H1 (cell line): ENCODE measurements at places on chromosomes 12 and 14. TPM values are rescaled to one million over a fixed set of nuclear protein-coding genes. Genes with fewer than 3 reads are reported as not detected.

GRCh38 chr12:43776498-43776897 lies 17.7 kb downstream of the IRAK4 start:
- no peak for DNase-seq

DNA sequence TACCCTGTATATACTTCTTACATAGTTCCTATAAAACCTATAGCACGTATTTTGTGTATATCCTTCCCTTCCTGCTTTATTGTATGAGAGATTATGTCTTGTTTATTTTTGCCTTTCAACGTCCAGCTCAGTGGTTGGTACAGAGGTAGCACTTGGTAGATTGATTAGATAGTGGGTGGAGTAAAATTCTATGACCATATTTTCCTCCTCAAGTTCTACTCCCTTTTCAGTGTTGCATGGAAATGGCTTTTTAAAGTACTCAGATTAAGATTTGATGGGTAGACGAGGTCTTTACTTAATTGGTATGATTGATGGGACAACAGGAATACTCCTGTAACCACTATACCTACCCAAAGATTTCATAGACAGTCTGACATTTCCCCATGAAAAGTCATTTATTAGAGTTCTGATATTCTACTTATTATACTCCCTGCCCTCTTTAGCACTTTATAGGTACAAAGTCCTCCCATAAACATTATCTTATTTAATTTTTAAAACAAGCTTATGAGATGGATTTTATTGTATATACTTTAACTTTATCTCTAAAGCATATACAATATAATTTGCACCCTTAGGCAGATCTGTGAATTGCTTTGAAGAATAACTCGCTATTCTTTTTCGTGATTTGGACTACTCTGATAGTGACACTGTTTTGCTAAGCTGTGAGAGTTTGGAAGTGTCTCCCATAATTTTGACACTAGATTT lies 348.0 kb downstream of the RAD51B start:
- no peak for DNase-seq

Gene KCNJ8
- 0.96 and 1.4 TPM in 2 replicates for total RNA-seq

DNA sequence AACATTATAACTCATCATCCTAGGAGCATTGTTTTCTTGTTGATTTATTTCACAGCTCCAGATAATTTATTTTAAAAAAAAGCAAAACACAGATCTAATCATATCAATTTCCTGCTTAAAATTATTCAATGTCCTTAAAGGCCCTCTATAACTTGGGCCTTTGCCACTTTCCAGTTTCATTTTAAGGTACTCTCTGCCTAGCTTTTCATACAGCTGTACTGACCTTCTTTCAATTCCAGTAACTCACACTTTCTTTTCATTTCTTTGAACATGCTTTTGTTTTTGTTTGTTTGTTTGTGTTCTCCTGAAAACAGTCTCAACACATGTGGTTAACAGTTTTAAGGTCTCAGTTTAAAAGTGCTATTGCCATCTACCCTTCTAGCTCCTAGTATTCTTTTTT lies 281.9 kb downstream of the ACSS3 start:
- DNase-seq: no peak

Gene GARIN6
- not detected in 2 replicates for total RNA-seq

DNA sequence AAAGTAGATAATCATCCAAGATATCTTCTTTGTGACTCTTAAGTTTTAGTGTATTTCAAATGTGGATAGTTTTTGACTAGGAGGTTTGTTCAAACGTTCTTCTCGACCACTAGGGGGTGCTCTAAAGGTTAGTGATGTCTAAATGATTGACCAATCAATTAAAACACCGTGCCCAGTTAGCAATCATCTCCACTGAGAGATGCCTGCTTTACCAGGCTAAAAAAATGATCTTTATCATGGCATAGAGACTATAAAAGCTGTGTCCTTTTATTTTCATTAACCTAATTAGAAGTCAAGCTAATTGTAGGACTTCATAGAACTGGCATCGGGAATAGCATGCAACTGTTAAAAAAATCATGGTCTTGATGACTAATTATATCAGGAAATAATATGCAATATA lies 153.9 kb downstream of the PRKCH start:
- no peak for DNase-seq
